ENCODE measurements at places on chromosomes 11 and 22.

GRCh38 chr11:13486926-13487660 is 8.7 kb downstream of the PTH start:
- peak; percentile 36 for DNase-seq

DNA sequence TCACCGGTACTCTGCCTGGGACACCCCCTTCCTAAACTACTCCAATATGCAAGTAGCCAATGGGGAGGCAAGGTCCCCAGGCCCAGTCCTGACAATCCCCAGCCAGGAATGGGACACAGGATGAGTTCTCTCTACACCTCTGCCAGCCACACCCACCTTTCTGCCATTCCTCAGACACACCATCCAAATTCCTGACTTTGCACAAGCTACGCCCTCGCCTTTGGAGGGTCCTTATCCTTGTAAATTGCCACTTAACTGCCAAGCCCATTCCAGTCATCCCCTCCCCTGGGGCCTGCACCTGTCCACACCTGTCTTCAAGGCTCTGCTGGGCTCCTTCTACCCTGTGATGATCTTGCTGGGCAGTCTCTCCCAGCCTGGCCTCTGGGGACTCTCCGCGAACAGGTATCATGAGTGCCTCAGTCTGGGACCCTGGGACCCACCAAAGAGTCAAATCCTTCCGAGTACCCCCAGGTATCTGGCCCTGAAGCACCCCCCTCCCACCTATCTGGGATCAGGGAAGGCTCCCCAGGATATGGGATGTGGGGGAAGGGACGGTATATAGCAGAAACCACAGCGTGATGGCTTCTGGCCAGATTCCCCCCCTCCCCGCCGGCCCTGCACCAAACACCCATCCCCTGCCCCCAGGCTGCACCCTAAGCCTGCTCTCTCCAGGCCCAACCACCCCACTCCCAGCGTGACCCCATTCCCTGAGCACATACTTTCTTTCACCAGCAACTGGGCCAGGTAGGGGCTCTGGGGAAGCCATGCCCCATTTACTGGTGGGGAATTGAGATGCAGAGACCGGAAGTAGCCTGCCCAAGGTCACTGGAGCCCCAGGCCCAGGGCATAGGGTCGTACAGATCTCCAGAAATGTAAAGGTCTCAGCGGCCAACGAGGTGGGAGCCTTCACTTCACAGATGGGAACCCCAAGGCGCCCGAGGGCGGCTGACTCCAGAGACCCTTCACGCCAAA is 806 bp downstream of the ARAP1 start:
- DNase-seq: no peak

GRCh38 chr11:117544130-117544800 is 216.6 kb downstream of the CEP164 start:
- DNase-seq: no peak

DNA sequence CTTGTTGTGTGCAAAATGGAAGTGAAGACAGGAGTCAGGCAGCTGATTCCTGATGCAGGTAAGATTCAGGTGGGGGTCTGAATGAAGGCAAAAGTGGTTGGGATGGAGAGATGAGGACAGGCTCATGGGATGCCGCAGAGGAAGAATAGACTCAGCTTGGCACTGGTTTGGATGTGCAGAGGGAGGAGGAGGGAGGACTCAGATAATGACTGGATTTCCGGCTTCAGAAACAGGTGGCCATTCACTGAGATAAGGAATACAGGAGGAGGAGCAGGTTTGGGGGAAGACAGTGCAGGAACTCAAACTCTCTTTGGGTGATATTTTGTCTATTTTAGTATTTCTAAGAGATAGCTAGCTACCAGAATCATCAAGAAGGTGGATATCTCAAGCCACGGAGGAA is 19.2 kb downstream of the RASSF10 start:
- no peak for DNase-seq

- DNase-seq: no peak
These were observed 35.8 kb downstream of the BTG4 start for GRCh38 chr11:111476366-111476765.

DNA sequence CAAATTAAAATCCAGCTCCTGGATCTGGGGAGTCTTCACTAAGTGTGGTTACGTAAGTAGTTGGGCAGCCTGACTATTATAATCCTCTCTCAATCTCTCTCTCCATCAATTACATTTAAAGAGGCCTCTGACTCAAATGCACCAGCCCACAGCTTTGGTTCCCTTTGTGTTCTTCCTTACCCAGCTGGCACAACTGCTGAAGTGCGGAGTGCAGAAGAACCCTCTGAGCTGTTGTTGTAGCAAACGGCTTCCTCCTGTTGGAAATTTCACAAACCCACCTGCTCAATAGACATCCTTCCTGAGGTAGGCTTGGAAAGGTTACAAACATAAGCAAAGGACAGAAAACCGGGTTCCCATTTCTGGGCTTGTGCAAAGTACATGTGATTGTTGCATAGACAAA is 17.0 kb upstream of the SORL1 start:
- DNase-seq: no peak

DNA sequence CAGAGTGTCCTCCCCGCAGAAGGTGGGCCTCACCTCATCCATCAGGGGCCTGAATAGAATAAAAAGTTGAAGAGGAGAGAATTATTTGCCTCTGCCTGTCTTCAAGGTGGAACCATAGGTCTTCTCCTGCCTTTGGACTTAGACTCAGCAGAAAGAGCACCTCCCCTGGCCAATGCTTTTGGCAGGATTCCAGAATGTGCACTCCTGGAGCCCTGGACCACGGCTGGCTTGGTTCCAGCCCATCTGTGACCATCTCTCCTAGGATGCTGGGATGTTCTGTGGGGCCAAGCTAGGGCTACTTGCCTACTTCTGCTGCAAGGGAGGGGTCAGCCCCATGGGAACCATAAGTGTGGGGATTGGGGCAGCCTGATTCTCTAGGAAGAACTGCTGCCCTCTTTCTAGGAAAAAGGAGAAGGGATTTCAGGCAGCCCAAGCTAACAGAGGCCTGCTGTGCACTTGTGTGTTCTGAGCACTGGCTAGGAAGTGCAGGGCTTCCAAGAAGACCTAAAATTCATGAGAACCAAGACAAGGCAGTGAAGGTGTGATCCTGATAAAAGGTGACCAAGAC is 32.2 kb upstream of the SHANK2 start:
- DNase-seq: no peak

GRCh38 chr11:77361184-77361583 is 59.7 kb upstream of the GDPD4 start:
- DNase-seq: no peak

GRCh38 chr11:97888641-97889040 is 1132.1 kb upstream of the CNTN5 start:
- DNase-seq: no peak

- peak; percentile 29 for DNase-seq
These were observed 26.7 kb upstream of the TOLLIP start for GRCh38 chr11:1335811-1336761.

DNA sequence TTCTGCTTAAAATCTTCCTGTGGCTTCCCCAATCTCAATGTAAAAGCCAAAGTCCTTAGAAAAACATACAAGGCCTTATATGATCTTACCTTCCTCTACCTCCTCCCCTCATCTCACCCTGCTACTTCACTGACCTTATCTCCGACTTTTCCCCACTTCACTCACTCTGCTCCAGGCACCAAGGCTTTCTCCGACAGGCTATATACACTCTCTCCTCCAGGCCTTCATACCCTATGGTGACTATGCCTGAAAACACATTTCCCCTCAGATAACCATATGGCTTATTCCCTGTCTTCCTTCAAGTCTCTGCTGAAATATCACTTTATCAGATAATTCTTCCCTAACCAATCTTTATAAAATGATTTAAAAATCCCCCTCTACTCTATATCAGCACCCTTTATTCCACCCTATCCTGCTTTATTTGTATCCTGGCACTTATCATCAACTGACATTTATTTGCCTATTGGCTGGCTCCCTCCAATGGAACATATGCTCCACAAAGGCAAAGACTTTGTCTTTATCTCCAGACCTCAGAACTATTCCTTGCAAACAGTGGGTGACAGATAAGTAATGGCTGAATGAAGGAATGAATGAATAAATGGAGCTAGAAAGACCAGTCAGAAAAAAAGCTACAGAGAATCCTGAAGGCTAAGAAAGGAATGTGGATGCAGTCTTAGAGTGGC is 52.7 kb downstream of the PAK1 start:
- no peak for DNase-seq

DNA sequence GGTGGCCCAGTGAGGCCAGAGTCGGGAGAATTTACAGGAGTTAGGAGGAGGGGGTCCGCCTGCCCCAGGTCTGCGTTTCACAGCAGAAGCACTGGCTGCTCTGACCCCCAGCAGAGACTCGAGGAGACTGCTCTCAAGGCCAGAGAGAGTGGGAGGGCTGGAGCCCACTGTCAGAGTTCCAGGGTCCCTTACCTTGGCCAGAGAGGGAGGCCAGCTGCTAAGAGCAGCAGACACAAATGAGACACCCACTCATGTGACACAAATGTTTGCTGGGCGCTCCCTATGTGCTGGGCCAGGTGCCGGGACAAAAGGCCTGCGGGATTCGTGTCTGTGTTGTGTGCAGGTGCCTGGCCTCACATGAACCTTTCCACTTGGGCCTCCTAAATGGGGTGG is 2.8 kb upstream of the TNFRSF13C start:
- no peak for DNase-seq

DNA sequence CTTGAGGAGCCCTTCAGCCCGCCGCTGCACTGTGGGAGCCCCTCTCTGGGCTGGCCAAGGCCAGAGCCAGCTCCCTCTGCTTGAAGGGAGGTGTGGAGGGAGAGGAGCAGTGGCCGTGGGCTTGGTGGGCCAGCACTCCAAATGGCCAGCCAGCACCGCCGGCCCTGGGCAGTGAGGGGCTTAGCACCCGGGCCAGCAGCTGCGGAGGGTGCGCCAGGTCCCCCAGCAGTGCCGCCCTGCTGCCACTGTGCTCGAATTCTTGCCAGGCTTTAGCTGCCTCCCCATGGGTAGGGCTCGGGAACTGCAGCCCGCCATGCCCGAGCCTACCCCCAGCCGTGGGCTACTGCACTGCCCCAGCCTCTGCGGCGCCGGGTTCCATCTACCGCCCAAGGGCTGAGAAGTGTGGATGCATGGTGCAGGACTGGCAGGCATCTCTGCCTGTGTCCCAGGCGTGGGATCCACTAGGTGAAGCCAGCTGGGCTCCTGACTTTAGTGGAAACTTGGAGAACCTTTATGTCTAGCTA is 82.7 kb downstream of the KCNA4 start:
- DNase-seq: no peak

DNA sequence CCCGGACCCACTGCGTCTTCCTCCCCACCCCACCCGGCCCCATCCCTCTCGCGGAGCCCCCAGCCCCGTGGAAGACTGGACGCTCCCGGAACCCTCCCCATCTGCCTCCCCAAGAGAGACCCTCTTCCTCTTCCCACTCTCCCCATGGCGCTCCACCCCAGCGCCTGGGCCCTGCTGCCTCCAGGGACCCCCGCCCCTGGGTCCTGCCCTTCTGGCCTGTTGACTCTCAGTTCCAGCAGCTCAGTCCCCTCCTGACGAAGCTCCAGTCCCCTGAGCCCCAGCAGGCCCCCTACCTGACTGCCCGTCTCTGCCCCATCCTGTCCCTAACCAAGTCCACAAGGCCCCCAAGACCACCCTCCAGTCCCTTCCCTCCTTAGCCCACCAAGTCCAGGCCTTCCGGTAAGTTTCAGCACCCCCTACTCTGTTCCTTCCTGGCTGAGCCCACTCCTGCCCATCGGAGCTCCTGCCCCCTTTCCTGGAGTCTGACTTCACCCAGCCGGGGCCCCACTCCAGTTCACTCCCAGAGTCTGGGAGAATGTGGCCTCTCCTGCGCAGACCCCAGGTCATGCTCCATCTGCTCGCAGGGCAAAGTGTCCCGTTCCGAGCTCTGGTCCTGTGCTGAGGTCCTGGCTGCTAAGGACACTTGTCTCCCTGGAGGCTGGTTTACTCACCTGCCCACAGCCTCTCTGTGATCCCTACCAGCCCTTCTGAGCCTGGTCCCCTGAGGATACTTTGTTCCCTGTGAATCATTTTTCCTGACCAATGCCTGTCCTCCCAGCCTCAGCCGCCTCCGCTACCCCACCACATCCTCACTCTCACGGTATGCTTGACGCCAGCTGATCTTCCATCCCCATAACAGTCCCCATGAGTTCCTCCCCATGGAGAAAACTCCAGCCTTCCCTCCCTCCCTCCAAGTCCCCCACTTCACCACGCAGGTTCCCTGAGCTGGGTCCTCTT is 722 bp downstream of the IFITM10 start:
- no peak for DNase-seq

DNA sequence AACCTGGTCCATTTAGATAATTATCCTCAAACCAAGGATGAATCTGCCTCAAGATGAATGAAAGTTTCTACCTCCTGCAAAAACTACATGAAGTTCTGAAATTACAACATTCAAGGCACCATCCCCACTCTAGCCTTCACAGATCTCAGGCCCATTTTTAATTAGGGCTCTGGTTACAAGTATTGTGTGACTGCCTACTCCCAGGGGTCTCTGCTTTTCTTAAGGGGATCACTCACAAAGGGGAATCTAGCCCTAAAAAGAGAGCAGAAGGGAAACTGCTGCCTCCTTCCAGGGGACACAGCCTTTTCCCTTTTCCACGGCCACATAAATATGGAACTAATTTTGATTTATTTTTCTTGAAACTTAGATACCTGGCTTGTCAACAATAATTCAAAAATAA is 17.4 kb upstream of the TMEM135 start:
- no peak for DNase-seq

- DNase-seq: no peak
These were observed 61.0 kb downstream of the TNRC6B start for GRCh38 chr22:40238425-40239344.

GRCh38 chr11:34063061-34063795 is 11.7 kb downstream of the CAPRIN1 start:
- no peak for DNase-seq

- DNase-seq: no peak
These were observed 85.3 kb downstream of the GAB4 start for GRCh38 chr22:16922706-16923105.

DNA sequence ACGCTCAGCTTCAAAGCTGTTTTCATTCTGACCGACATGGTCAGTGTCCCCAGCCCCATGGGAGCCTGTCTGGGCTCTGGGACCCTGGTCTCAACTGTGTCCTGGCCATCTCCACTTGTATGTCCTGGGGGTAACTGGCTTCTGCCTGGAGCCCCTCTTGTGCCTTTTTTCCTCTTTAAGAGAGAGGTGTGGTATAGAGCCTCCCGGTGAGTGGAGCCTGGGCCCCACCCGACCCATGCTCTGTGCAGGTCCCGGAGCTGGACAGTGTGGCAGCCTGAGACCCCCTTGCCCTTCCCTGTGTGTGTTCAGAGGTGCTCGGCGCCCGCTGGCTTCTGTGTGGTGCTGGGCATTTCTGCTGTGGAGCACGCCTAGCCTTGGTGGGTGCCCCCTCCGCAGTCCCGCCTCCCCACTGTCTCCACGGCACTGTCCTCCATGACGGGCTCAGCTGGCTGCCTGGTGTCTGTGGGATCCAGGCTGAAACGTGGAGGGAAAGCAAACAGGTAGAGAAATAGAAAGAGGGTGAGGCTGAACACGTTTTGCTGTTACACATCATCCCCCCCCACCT is 74.9 kb downstream of the PARVB start:
- DNase-seq: no peak

GRCh38 chr22:36333644-36334043 is 54.1 kb downstream of the MYH9 start:
- no peak for DNase-seq

- DNase-seq: no peak
These were observed 44.7 kb downstream of the TMEM123 start for GRCh38 chr11:102407901-102408300.

GRCh38 chr11:73530109-73530508 is 67.8 kb downstream of the FAM168A start:
- DNase-seq: no peak
